CD14-positive monocyte (primary cell): ENCODE measurements at places on chromosomes 11 and 22. TPM values are rescaled to one million over a fixed set of nuclear protein-coding genes. Genes with fewer than 3 reads are reported as not detected.

Gene TRIM49D1
- not detected for polyA plus RNA-seq

Gene LMNTD2
- 10.6 and 15.3 TPM in 2 replicates for polyA plus RNA-seq

Gene FAM180B
- 0.09 and 0.13 TPM in 2 replicates for polyA plus RNA-seq

Gene MEI1
- 37.0 TPM for polyA plus RNA-seq

Gene ESAM
- polyA plus RNA-seq = 0.18 TPM

Gene FOLR2
- polyA plus RNA-seq = 62.6 TPM

Gene MRGPRX4
- not detected in 2 replicates for polyA plus RNA-seq

Gene RBFOX2
- not detected in 2 replicates for polyA plus RNA-seq

Gene GGTLC3
- polyA plus RNA-seq = not detected in 2 replicates

Gene TIMP3
- polyA plus RNA-seq = not detected
